ENCODE measurements at places on chromosomes 12 and 14.

DNA sequence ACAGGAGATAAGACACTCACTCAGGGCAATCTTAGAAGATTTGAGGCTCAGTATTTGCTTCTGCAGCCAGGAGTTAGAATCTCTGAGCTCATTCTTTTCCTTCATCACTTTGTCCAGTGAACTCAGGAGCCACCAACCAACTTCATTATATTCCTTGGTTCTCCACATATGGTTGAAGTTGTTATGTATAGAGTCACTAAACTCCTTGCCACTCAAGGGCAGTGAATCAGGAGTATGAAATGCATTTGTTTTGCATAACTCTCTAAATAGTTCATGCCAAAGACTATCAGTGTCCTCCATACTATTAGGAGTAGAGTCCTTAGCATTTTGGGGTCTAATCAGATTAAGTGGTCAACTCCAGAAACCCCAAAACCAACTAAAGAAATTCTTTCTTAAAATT is 150.6 kb downstream of the CCDC59 start:
- DNase-seq, result peak; percentile 30

DNA sequence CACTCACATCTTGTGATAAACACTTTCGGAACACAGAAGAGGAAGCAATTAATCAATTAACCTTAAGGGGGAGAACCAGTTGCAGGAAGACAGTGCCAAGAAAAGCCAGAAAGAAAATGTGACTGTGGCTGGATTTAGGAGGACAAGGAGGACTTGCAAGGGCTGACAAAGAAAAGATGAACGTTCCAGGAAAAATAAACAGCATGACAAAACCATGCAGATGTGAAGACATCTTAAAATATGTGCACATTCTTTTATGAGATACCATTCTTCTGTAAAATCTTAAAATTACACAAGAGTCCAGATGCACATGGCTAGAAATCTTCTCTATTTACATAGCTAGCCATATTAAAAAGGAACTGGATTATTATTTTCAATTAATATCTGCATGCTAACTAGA is 33.4 kb downstream of the KITLG start:
- DNase-seq, result peak; percentile 72

- peak; percentile 80 for DNase-seq
Measured at GRCh38 chr12:19739195-19739776, 300.0 kb downstream of the AEBP2 start.

GRCh38 chr12:43676183-43676813 is 82.3 kb downstream of the PUS7L start:
- no peak for DNase-seq

DNA sequence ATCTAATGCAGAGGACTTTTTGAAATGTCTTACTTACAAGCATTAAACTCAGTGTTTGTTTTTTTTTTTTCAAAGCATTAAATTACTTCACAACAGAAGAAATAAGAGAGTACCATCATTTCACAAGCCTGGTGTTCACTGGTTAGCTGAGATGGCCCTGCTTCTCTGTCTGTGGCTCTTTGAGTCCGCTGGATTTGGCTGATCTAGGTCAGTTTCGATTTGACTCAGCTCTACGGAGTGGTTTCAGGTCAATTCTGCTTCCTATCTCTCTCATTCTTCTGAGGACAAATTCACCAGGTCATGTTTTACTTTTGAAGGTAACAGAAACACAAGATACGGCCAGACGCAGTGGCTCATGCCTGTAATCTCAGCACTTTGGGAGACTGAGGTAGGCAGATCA is 1066.1 kb downstream of the FLRT2 start:
- DNase-seq, result no peak

DNA sequence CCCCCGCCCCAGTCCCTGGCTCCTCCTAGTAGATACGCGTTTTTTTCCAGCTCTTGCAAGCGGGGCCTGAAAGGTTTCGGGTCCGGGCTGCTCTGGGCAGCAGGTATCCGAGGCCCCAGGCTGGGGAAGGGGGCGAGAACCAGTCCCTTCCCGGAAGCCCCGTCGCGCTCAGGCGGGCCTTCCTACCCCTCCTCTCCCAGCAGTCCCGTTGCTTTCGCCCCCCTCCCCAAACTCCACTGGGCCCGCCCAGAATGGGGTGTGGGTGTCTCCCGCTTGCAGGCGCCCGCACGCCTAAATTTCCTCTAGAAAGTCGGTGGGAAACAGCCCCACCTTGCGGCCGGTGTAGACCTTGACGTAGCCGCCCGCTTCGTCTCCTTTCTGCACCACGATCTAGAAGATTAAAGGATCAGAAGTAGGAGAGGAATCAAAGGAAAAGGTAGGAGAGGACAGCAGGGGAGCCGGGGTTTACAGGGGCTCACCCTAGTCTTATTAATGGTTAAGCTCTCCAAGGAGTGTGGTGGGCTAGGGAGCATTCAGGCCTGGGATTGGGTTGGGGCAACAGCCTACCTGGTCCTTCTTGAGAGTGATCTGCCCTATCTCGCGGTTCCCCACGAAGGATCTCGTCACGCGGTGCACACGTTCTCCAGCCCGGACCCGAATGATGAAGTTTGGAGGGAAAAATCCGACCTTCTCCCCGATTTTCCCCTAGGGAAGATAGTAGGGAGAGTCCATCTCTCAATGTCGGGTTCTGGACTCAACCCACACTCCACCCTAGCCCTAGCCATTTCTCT is 7.3 kb downstream of the STAC3 start:
- peak; percentile 39 for DNase-seq

GRCh38 chr12:127711108-127711507 is 555.9 kb upstream of the TMEM132C start:
- DNase-seq, result no peak

- no peak for DNase-seq
Measured at GRCh38 chr12:131671871-131672270, 39.0 kb upstream of the SFSWAP start.

Measured in fibroblast of lung (primary cell).